Adipocyte (in vitro differentiated cells): ENCODE measurements at places on chromosomes 13 and 19.

DNA sequence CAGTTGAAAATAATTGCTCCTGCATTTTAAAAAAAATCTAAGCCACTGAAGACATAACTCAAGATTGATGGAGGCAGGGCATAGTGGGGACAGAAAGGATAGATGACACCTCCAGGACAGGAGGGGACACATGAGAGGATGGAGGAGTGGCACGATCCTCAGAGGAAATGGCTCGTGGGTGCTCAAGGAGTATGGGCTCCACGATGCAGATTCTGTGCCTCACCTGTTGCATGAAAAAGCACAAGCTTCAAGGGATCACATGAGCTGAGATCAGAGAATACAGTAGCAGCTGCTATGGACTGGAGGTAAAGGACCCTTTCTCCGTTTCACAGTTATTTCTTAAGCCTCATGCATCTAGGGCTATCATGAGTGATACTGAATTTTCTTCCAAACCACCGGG is 69.7 kb upstream of the KL start:
- no peak for DNase-seq

DNA sequence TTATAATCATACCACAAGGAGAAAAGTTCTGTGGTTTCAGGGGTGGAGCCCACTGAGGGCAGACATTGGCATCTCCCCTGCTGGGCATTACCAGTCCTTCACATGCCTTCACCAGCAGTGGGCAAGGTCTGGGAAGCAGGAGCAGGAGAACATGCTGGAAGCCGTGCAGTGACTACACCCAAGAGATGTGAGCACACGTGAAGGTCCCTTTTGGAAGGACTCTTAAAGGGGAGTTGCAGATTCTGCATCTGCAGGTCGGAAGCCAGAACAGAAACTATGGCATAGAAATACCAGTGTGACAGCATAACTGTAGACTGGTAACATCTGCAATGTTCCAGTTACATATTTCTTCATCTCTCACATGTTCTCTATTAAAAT is 26.9 kb upstream of the KL start:
- DNase-seq = peak; percentile 6

GRCh38 chr13:47215736-47216135 is 318.9 kb upstream of the HTR2A start:
- DNase-seq = peak; percentile 53

DNA sequence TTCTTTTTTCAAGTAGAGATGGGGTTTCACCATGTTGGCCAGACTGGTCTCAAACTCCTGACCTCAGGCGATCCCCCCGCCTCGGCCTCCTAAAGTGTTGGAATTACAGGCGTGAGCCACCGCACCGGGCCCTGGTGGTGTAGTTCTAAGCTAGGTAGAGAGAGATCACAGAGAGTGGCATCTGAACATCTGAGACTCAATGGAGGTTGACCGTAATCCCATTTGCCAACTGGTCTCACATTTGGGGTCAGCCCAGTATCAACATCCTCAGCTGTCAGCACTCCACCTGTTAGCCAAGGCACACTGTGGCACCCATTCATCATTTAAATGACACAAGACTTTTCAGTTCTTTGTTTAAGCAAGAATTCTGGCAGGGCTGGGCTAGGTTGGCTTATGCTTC is 8.1 kb downstream of the SELENOW start:
- DNase-seq = no peak
